ENCODE measurements at places on chromosomes 4 and X.

DNA sequence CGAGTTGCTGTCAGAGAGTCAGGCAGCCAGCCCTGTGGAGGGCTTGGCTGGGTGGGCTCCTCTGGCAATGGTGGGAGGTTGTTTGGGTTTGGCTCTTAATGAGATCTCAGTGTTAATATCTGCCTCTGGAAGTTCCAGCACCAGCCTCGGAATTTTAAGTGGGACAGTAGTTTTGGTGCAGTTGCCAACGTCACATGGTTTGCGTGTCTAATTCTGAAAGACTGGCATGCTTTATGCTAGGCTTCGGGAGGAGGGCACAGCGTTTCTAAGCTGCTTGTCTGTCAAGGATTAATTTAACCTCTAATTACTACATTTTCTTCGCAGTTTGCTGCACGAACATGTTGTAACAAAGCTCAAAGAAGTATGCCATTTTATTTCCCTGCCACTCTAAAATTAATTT is 9.2 kb downstream of the MAMLD1 start:
- no peak for DNase-seq

GRCh38 chr4:139508581-139509237 is 47.3 kb downstream of the SETD7 start:
- DNase-seq: no peak

- peak; percentile 69 for DNase-seq
Measured at GRCh38 chrX:74536152-74536831, 78.1 kb downstream of the RLIM start.

GRCh38 chr4:1842339-1842895 is 13.5 kb downstream of the LETM1 start:
- DNase-seq: no peak

GRCh38 chr4:82748810-82749470 is 49.7 kb downstream of the SCD5 start:
- DNase-seq: no peak

DNA sequence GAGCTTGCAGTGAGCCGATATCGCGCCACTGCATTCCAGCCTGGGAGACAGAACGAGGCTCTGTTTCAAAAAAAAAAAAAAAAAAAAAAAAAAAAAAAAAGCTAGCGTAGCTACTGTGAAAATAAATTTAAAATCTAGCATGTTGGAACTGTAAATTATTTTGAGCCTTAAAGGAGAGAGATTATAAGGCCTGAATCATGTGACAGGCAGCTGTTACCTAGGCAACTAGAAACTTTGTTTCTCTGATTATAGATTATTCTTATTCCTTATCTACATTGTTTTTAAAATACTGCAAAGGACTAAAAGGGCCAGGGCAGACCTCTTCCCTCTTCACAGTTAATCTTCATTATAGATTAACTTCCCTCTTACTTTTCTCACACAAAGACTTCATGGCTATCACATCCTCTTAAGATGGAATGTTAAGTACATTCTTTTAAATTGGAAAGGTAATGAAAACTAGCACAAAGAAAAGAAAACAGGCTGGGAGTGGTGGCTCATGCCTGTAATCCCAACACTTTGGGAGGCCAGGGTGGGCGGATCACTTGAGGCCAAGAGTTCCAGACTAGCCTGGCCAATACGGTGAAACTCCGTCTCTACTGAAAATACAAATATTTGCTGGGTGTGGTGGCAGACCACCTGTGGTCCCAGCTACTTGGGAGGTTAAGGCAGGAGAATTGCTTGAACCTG is 21.1 kb upstream of the PDS5A start:
- DNase-seq: no peak

- no peak for DNase-seq
Measured at GRCh38 chr4:87209696-87210095, 10.7 kb downstream of the KLHL8 start.

- no peak for DNase-seq
Measured at GRCh38 chrX:69374569-69374968, 129.6 kb upstream of the NALF2 start.

Data from DMS 273 treated with DMSO at 0.1 percent for 48 hours (cell line).